Stimulated activated CD8-positive, alpha-beta memory T cell treated with anti-CD3 and anti-CD28 coated beads, Interleukin-4, amount 100 ng/mL, for 1 hour (primary cell): ENCODE measurements at places on chromosomes 2 and 18.

DNA sequence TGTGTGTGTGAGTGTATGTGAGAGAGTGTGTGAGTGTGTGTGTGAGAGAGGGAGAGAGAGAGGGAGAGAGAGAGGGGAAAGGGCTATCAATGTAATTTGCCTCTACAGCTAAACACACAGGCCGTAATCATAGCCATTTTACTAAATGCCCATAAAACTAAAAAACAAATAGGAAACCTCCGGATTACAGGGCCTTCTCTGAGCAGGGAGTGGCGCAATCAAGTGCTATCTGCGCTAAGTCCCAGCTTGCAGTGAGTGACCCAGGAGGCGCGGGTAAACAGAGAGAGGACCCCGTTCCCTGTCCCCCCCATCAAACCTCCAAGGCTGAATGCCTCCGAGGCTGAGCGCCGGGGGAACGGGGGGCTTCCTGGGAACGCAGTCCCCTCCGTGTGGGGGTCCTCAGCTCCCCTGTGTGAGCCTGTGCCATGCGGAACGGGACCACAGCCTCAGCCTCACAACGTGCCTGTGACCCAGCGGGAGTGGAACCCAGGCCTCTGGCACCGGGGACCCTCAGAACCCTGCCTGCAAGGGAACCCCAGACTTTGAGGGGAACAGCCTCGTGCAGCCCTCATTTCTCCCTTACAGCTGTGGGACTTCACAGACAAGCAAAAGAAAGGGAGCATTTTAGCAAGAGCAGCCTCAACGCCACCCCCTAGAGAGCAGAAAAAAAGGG, 54.7 kb upstream of the ID2 start:
- no peak for DNase-seq

- no peak for DNase-seq
Measured at GRCh38 chr18:10912790-10913545, 236.4 kb downstream of the PIEZO2 start.

DNA sequence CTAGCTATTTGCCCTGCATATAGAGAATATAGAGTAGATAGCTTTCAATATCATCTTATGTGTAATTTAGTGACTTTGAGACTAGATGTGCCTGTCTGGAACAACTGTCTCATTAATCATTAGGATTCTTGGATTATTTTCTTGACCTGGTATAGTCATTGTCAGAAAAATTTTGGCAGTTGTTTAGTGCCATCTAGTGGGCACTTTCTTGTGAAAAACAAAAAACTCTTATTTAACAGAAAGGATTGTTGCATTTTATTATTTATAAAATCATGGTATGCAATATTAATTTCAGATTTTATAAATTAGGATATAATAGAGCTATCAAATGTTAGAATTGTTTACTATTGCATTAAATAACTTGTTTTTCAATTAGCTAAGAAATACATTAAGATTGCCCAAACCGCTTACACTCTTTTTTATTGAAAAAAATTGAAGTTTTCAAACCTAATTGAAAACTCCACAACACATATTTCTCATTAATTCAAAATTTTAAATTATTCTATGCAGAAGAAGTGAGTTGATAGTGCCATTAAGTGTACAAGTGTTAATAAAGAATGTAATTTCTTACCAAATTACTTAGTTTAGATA, 80.3 kb downstream of the DYNAP start:
- no peak for DNase-seq

DNA sequence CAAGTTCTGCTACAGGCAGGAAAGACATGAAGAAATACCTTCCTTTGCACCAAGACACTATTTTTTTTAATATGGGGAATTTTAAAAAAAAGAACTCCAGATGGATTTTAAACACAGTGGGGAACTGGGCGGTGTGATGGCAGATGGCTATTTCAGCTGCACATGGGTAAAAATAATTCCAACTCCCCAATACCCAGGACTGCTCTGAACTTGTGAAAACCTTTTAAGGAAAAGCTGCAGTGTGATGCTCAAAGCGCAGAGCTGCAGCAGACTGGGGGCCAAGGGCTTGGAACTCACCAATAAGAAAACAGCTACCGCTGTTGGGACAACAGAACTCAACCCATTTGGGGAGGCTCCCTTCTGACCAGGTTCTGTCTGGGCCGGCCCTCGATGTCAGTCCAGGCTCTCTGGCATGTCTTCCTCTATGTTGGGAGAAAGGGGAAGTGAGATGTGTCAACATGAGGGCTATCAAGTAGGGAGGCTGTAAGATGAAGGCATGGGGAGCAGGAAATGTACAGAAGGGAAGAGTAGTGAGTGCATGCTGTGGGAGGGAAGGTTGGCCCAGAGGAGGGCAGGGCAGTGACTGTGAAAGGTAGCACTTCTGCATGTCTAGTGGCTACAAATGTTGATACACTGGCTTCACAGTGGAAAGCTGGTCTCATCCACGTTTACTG, 64.0 kb upstream of the SLC14A2 start:
- DNase-seq, result no peak

DNA sequence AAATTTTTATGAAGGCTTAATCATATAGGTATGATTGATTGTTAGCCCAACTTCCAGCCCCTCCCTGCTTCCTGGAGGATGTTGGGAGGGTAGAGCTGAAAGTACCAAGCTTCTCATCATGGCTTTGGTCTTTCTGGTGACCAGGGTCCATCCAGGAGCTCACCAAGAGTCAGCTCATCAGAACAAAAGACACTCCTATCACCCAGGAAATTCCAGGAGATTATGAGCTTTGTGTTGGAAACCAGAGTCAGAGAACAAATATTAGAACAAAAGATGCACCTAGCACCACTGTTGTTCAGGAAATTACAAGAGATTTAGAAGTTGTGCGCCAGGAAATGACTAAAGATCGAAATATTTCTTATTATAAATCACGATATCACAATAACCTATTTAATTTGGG, 119.9 kb upstream of the THUMPD2 start:
- DNase-seq, result no peak
